ENCODE measurements at places on chromosomes 12 and 14. TPM values are rescaled to one million over a fixed set of nuclear protein-coding genes. Genes with fewer than 3 reads are reported as not detected.

- DNase-seq, result no peak
Measured at GRCh38 chr12:127144770-127145169, 1122.2 kb upstream of the TMEM132C start.

DNA sequence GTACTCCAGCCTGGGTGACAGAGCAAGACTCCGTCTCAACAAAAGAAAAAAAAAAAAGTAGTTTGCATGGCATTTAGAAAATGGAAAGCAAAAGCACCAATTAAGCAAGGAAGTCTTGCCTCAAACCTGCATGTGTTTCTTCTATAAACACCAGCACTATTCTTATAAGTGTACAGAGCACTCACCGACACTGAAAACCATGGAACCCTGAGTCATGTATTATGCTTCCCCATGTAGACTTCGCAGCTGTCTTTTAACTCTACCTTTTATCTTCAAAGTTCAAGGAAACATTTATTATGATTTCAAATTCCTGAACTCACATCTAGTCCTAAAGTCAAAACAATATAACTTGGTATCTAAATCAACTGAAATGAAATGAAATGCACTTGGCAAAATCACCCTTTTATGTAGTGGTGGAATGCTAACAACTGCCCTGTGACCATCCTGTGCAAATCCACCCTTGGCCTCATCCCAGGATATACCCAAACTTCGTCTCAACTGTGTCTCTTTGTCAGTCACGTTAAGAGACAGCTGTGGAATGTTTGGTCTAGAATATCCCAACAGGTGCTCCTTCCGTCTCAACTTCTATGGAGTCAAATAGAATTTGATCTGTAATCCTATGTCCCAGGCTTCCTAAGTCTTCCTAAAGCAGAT lies 4.8 kb downstream of the BCAT1 start:
- no peak for DNase-seq

GRCh38 chr14:100212476-100213333 lies 26.2 kb upstream of the YY1 start:
- DNase-seq, result no peak

DNA sequence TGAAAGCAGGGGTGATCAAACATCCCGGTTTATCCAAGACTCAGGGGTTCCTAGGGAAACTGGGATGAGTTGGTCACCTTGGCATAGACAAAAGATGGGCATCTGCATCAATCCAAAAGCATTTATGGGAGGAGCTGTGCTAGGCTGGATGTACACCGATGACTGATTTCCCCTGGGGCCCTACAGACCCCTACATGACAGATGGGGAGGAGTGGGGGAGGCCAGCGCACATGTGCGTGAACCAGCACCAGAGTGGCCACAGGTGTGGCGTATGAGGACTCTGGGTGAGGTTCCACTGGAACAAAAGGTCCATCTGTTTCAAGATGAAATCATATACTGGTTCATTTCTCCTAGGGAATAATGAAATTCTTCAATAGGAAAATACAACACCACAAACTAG lies 210.4 kb downstream of the ITPR2 start:
- DNase-seq, result no peak

The MUCL1 gene
- not detected for total RNA-seq

The TMEM121 gene
- 0.81 TPM for total RNA-seq

- no peak for DNase-seq
Measured at GRCh38 chr12:49277466-49277865, 12.6 kb downstream of the TUBA1C start.

- no peak for DNase-seq
Measured at GRCh38 chr12:59843260-59843843, 247.5 kb downstream of the SLC16A7 start.

GRCh38 chr12:24918596-24918995 lies 30.3 kb downstream of the BCAT1 start:
- no peak for DNase-seq

DNA sequence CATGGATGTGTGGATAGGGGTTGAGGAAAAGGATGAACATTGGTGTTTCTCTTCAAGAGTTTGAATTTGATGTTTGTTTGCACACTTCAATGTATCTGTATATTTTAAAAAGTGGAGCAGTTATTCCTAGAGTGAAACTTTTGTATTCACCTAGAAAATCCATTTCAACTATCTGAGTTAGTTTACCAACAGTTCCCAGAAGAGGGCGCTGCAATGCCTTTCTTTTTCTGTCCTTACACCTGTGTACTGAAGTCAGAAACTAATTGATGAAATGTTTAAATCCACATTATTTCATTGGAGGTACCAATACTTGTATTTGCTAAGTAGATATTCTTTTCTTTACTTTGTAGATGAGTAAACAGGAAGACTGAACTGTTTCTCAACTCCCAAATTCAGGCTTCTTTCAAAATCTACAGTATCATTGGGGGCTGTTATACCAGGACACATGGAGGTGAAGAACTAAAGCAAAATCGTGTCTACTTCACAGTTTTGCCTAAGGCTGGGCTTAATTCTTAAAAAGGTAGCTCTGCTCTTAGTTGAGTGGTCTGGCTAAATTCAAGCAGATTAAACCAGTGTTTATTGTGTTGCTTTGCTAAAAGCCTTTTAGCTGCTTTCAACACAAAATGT lies 26.6 kb upstream of the KLRB1 start:
- peak; percentile 61 for DNase-seq

The ASB2 gene
- total RNA-seq, result 0.71 TPM

GRCh38 chr14:92905667-92906066 lies 17.3 kb upstream of the CHGA start:
- no peak for DNase-seq

GRCh38 chr14:72740504-72740961 lies 153.4 kb downstream of the DPF3 start:
- DNase-seq, result no peak

- no peak for DNase-seq
Measured at GRCh38 chr12:112901271-112901670, 5.5 kb upstream of the OAS1 start.

The DNAI7 gene
- total RNA-seq, result not detected

- DNase-seq, result no peak
Measured at GRCh38 chr14:51951656-51952055, 37.7 kb upstream of the RTRAF start.

DNA sequence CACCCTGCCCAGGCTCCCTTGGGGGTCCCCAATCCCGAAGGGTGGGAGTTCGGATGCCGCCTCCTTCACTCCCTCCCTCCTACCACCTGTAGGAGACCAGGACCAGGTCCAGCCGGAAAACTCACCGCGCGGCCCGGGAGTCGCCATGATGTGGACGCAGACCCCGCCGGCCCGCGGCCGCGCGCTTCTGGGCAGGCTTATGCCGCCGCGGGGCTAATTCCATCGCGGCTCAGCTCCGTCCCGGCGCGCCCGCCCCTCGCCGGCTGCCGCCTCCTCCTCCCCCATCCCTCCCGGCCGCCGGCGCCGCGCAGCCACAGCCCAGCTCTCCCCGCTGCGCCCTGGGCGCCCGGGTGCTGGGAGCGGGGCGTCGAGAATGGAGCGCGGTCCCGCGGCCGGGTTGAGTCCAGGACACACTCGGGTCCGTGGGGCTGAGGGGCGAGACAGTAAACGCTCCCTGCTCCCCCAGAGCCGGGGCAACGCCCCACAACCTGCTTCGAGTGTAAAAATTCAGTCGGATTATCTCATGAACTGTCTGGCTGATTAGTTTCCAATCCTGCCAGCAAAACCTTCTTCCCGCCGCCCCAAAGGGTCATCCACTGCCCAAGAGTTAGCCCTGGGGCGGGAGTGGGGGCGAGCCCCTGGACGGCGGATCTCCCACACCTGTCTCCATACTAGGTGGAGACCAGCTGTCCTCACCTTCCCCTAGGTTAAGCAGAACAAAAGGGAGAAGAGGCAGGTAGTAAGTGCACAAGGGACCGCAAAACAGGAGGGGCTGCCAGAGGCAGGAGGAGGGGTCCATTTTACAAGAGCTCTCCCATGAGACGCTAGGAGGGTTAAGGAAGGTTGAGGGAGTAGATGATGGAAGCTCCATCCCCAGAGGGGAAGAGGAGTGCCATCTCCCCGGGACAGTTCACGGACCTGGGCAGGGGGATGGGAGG lies at the start of gene ANO2:
ANO2 (minus strand) TSS at position 189 of the 938 bp plus-strand sequence; CDS start at position 147, 42 bp downstream.
- DNase-seq, result peak; percentile 75

- no peak for DNase-seq
Measured at GRCh38 chr12:120483621-120484020, 12.3 kb upstream of the DYNLL1 start.

DNA sequence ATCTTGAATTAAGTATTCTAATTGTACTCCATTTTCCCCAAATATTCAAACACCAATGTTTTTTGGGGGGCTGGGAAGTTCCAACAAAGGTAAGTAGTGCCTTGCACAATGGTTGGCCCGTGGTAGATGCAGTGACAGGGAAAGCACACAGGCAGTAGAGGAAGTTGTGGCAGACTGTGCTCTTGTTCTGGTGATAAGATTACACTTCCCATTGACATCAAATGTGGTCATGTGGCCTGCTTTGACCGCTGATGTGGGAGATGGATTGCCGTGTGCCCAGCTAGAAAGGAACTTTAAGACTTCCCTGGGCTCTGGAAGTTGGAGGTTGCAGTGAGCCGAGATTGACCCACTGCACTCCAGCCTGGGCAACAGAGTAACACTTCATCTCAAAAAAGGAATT lies 223.8 kb downstream of the VRK1 start:
- DNase-seq, result no peak

DNA sequence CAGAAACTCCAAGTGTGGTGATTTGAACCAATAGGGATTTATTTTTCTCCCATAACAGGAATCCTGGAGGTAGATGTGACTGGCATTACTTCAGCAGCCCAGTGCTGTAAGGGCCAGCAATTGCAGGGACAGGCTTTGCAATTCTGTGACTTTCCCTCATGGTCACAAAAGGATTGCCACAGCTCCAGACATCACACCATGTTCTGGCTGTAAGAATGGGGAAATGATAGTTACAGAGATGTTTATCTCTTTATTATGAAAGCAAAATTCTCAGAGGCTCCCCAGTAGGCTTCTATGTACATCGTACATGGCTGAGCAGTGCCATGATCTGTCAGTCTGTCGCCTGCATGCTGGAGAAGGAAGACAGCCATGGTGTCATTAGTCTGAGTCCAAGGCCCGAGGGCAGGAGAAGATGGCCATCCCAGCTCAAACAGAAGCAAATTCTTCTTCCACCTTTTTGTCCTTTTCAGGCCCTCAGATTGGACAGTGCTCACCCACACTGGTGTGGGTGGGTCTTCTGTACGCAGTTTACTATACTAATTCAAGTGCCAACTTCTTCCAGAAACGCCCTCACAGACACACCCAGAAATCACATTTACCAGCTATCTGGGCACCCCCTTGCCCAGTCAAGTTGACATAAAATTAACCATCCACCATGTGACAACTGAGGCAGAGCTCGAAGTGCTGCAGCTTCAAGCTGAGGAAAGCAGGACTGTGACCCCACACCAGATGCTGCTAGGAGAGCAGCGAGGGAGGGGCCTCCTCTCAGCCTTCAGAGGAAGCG lies 17.2 kb downstream of the ZBTB42 start:
- DNase-seq, result peak; percentile 2

The USP44 gene
- total RNA-seq, result 120 TPM

The HOXC12 gene
- not detected for total RNA-seq

The FAM181A gene
- total RNA-seq, result not detected

GRCh38 chr12:93682846-93683261 lies 5.7 kb downstream of the CRADD start:
- no peak for DNase-seq

The ITFG2 gene
- 23.9 TPM for total RNA-seq

- DNase-seq, result no peak
Measured at GRCh38 chr12:112446008-112446725, 27.4 kb downstream of the PTPN11 start.

DNA sequence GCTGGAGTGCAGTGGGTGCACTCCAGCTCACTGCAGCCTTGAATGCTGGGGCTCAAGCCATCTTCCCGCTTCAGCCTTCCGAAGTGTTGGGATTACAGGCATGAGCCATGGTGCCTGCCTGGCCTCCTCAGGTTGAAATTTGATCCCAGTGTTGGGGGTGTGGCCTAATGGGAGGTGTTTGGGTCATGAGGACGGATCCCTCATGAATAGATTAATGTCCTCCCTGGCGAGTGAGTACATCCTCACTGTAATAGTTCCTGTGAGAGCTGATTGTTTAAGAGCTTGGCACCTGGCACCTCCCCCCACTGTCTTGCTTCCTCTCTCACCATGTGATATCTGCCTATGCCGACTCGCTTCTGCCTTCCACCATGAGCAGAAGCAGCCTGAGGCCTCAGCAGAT lies 84.7 kb downstream of the TSPAN9 start:
- peak; percentile 42 for DNase-seq

The INSM2 gene
- not detected for total RNA-seq

GRCh38 chr12:57476162-57476992 lies 3.3 kb downstream of the ARHGAP9 start:
- DNase-seq, result peak; percentile 68

GRCh38 chr12:29346769-29347421 lies 34.1 kb downstream of the ERGIC2 start:
- no peak for DNase-seq

The LLPH gene
- 31.5 TPM for total RNA-seq

The ERP27 gene
- total RNA-seq, result not detected

GRCh38 chr12:122089077-122089476 lies 10.5 kb downstream of the MLXIP start:
- no peak for DNase-seq

Data from WTC11 (cell line).